Stimulated activated CD8-positive, alpha-beta memory T cell treated with anti-CD3 and anti-CD28 coated beads, Interleukin-2, amount 100 ng/mL, for 1 hour (primary cell): ENCODE measurements at places on chromosomes 13 and 19.

DNA sequence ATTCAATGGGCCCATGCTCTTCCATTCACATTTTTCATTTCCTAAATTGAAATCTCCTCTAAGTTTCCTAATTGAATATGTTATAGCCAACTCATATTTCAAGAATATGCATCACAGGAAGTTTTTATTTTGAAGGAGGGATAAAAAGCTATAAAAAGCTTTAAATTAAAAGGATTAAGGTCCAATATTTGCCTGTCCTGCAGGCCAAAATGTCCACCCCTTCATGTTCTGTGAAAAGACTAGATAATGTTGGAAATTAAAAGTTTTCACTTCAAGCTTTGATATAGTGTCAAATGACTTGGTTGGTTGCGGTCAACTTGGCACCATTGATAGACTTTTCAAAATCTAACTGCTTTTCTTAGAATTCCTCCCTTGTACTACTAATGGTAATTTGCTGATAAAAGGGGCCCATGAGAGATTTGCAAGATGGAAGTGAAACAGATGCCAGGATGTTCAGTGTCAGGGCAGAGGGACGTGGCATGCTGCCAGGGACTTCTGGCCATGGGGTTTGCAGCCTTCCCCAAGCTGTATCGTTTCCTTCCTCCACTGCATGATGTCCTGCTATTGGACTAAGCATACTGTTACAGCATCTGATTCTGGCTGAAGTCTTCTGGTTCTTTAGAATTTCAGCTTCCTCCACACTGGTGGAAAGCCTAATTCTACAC is 547.3 kb upstream of the MIR17HG start:
- DNase-seq = no peak

- no peak for DNase-seq
Measured at GRCh38 chr19:10109528-10109927, 2.0 kb upstream of the P2RY11 start.

DNA sequence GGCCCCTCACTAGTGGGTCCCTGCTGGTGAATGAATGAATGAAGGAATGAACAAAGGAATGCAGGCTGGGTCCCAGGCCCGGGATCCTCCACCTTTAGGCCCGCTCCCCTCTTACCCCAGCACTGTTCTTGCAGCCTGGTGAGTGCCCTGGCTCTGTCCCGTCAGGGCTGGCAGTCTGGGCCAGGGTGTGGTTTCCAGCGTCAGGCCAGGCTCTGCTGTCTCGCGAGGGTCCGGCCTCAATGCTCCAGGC is 317 bp downstream of the LYL1 start:
- no peak for DNase-seq

GRCh38 chr13:35157143-35157755 is 215.2 kb downstream of the NBEA start:
- no peak for DNase-seq

DNA sequence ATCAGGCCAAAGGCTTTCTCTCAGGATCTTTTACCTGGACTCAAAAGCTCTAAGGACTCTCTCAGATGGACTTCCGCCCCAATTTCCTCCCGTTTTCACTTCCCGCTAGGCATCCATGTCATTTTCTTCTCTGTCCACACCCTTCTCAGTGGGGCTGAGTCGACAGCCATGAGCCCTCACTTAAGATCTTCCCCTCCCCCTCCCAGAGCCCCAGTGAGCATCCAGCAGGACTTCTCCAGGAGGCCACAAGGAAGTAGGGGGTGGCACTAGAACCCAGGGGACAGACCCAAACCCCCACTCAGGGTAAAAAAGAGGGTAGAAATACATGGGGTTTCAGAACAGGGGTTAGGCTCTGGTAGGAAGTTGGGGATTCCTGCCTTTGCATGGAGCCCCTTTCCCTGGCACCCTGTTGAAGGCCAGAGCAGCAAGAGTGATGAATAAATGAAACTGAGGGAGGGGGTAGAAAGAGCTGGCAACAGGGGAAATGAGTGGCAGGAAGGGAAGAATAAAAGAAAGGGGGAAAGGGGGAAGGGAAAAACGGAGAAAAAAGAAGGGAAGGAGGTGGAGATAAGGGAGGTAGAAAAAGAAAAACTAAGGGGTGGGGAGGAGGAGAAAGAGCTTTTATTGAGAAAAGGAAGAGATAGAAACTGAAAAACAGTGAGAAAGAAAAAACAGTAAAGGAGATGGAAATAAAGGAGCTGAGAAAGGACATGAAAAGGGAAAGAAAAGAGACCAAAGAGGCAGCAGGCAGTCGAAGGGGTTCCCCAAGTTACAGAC is 42.3 kb downstream of the DEDD2 start:
- no peak for DNase-seq

DNA sequence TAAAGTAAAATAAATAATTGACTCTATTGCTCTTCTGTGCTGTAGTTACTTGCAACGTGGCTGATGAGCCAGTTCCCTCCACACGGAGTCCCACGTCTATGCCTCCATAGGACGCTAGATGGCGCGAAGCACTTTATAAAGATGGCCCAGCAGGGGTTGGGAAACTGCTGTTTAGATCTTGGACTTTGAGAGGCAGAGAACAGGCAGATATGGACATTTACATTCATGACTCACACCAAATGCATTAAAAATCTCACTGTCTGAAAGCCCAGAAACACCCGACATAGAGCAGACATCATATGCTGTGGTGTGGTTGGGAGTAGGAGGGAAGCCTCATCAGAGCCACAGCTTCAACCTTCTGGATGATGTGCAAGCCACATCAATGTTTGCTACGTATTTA is 643.1 kb upstream of the ARGLU1 start:
- DNase-seq = no peak

- no peak for DNase-seq
Measured at GRCh38 chr13:39051157-39051556, 12.9 kb downstream of the NHLRC3 start.

- peak; percentile 96 for DNase-seq
Measured at GRCh38 chr19:13952154-13952930, at the start of gene DCAF15. Gene DCAF15 (plus strand): TSS chr19:13952509. CDS start chr19:13952513, 4 bp downstream.

- DNase-seq = no peak
Measured at GRCh38 chr13:29598321-29598720, 2.8 kb upstream of the SLC7A1 start.

DNA sequence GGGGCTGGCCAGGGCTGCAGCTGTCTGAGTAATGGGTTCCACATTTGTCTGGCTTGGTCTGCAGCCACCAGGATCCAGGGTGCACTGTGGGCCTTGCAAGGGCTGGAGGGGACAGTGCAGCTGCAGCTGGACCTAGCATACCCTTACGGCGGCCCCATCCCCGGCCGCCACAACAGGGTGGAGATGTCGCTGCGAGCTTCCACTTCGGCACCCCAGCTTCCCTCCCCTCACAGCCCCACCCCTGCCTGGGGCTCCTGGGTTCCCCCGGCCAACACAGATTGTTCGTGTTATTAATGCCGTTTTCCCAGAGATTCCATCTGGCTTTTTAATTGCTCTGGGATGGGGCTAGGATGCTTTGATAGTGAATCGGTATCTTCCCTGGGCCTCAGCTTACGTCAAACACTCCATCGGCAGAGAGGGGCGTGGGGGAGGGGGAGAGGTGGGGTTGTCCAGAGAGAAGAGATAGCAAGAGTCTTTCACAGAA is 5.8 kb downstream of the CEBPA start:
- DNase-seq = no peak

DNA sequence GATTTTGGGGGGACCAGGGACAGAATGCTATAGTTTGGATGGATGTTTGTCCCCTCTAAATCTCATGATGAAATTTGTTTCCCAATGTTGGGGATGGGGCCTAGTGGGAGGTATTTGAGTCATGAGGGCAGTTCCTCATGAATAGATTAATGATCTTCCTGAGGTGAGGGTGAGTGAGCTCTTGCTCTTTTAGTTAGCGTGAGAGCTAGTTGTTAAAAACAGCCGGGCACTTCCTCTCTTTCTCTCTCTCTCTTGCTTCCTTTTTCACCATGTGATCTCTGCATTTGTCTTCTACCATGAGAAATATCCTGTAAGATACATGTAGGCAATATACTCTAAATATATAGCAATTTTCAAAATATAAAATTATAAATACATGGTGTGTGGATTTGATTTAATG is 290.8 kb upstream of the PCDH9 start:
- no peak for DNase-seq

- no peak for DNase-seq
Measured at GRCh38 chr19:3192684-3193083, 7.0 kb downstream of the NCLN start.

DNA sequence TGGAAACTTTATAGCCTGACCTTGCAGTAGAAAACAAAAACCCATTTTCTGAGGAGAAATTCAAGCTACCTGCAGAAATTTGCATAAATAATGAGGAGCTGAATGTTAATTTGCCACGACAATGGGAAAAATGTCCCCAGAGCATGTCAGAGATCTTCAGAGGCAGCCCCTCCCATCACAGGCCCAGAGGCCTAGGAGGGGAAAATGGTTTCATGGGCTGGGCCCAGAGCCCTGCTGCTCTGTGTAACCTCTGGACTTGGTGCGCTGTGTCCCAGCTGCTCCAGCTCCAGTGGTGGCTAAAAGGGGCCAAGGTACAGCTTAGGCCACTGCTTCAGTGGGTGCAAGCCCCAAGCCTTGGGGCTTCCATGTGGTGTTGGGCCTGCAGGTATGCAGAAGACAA is 257.9 kb downstream of the NHLRC3 start:
- DNase-seq = no peak

DNA sequence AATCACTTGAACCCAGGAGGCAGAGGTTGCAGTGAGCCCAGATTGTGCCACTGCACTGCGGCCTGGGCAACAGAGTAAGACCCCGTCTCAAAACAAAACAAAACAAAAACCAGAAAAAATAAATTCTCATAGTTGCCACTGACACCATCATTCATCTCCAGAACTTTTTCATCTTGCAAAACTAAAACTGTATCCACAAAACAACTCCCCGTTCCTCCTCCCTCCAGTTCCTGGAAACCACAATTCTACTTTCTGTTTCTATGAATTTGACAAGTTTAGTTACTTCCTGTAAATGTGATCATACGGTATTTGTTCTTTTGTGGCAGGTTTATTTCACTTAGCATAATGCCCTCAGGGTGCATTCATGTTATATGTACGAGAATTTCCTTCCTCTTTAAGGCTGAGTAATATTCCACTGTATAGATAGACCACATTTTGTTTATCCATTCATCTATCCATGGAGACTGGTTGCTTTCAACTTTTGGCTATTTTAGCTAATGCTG is 13.2 kb upstream of the ADGRE5 start:
- no peak for DNase-seq

GRCh38 chr19:53977429-53977990 is 13.9 kb upstream of the CACNG6 start:
- peak; percentile 18 for DNase-seq

- DNase-seq = no peak
Measured at GRCh38 chr13:39107561-39107960, 69.3 kb downstream of the NHLRC3 start.
